Right ventricle myocardium inferior (tissue), 1 donor: ENCODE measurements at places on chromosomes 2 and 18.

GRCh38 chr2:212451786-212452231 lies 86.8 kb downstream of the ERBB4 start:
- no peak for DNase-seq

GRCh38 chr2:233907627-233908026 lies 9.5 kb upstream of the TRPM8 start:
- DNase-seq, result no peak

- no peak for DNase-seq
These were observed 79.4 kb upstream of the ZNF532 start for GRCh38 chr18:58785171-58785805.

DNA sequence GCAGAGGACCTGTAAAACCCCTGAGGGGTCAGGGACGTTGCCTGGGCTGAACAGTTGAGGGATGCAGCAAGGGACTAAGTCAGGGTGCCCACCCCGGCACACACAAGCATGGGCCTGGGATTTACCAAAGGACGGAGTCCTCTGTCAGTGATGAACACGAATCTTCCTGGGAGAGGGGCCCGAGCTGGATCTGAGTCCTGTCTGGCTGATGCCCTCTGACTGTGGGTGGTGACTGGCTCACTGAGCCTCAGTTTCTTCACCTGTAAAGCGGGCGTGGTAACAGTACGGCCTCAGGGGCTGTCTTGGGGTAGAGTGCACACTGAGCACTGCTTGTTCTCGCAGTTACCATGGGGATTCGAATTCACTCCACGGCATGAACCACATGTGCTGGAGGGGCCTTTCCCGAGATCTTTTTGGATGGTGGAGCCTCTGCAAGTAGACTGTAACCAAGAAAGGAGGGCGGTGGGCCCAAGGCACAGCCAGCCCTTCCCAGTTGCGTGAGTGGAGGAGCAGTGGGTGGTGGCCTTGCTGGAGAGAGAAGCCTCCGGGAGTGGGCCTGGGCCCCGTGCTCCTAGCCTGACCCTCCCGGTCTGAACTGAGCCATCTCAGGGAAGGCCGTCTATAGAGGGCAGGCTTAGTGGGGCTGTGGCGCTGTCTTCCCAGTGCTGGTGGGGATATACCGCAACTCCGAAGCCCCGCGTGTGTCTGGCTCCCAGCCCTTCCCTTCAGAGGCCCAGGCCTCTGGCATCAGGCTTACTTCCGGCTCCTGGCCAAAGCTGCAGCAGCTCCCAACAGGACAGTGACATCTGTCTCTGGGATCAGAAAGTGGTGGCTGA lies 130.8 kb upstream of the HS6ST1 start:
- no peak for DNase-seq

DNA sequence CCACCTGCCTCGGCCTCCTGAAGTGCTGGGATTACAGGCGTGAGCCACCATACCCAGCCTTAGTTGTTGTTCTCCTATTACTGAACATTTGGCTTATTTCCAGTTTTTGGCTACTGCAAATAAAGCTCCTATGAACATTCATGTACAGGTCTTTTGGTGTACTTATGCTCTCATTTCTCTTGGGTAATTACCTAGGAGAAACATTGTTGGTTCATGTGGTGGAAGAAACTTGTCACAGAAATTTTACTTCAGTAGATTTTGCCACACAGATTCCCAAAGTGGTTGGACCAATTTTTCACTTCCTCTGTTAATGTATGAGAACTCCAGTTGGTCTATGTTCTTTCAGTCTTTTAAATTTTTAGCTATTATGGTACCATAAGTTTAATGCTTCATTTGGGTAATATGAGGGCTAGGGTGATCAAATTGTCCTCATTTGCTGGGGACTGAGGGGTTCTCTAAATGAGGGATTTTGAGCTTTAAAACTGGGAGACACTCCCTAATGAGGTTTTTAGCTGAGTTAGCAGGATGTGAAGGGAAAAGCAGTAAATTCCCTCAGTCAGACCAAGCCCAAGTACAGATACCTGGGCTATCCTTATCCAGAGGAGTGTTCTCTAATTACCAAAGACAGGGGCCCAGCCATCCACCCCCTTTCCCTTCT lies 33.9 kb downstream of the MTA3 start:
- no peak for DNase-seq
